ENCODE measurements at places on chromosomes 11 and 22.

GRCh38 chr22:31143038-31143437 lies 2.7 kb upstream of the PLA2G3 start:
- DNase-seq, result no peak

DNA sequence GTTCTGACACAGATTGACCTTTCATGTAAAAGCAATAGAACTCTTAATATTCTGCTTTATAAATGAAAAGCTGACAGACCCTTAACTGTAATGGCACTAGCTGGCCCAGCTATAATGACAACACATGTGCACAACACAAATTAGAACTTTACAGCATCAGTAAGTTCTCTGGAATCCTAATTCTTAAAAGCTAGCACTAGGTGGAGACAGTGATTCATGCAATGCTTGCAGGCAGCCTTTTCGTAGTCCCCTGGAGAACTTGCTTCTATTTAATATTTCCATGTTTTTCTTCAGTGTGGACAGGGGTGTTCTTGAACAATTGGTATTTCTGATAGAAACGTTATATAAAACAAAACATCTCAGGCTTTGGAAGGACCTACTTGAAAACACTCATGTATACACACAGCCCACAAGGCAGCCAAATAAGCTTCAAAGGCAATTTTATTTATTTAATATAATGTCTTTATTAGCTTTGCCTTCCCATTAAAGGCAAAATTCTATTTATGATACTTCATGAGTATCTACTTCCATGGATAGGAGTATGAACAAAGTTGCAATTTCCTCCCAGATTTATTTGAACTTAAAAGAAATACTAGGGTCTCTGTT lies 374.3 kb upstream of the MPPED2 start:
- DNase-seq, result no peak

- no peak for DNase-seq
These were observed 16.9 kb downstream of the SMCO4 start for GRCh38 chr11:93526346-93526633.

- DNase-seq, result no peak
These were observed 36.9 kb downstream of the PPP2R1B start for GRCh38 chr11:111729071-111729830.

Data from activated CD8-positive, alpha-beta memory T cell treated with anti-CD3 and anti-CD28 coated beads for 48 hours (primary cell).